Stimulated activated CD4-positive, alpha-beta T cell treated with anti-CD3 and anti-CD28 coated beads, Interleukin-1b, Interleukin-23, amount 100 ng/mL, for 1 hour (primary cell): ENCODE measurements at places on chromosomes 3 and 15.

- DNase-seq = no peak
Measured at GRCh38 chr3:9349321-9350117, 13.3 kb upstream of the THUMPD3 start.

DNA sequence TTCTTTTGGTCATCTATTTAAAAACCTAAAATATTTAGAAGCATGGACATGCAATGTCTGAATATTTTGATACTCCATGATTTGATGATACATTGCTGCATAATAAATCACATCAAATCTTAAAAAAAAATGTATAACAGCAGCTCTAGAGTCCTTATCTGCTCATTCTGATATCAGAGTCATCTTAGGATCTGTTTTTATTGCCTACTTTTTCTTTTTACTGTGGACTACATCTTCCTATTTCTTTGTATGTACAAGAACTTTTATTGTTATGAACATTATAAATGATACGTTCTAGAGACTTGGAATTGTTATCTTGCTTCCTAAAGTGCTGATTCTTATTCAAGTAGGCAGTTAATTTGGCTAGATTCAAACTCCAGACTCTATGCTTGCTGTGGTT is 72.7 kb downstream of the IQCH start:
- no peak for DNase-seq

DNA sequence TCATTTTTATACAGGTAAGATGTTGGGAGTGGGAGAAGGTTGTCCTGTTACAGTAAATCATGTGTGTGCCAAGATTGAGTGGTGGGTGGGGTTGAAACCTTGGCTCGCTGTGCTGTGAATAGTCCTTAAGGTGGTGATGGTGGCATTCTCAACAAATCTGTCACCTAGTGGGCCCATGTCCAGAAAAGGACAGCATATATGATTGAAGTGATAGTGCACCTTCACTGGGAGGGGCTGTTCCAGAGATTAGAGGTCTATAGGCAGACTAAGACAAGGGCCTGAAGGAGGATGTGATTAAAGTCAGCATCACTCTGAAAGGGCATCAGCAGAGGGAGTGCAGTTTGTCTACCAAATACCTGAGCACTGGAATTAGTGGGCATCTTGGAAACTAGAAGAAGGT is 374.2 kb upstream of the C2CD4B start:
- DNase-seq = no peak

DNA sequence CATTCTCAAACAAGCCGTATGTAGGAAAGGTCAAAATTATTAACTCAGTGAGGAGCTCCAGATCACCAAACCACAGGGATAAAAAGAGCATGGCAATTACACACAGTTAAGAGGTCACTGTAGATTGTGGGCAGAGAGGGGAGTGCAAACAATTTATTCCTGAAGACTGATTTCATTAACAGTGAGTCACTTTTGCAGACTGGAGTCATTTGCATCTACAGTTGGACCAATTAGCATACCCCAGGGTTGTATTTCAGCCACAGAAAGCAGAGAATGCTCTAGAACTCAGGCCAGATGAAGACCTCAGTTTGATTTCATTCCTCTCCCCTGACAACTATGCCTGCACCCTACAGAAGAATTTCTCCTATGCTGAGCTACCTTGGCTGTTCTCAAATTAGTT is 40.1 kb downstream of the SETMAR start:
- no peak for DNase-seq

DNA sequence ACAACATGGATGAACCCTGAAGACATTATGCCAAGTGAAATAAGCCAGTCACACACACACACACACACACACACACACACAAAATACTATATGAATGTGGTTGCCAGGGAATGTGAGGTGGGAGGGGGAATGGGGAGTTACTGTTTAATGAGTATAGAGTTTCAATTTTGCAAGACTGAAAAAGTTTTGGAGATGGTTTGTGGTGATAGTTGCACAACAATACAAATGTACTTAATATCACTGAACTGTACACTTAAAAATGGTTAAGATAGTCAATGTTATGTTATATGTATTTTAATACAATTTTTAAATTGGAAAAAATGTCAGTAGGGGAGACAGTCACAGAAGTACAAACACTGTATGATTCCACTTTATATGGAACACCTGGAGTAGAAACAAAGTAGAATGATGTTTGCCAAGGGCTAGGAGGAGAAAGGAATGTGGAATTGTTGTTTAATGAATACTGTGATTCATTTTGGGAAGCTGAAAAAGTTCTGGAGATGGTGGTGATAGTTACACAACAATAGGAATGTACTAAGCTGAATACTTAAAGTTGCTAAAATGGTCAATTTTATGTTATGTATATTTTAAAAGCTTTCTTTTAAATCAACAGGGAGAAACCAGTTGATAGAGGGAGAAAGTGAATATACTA is 76.6 kb downstream of the RPL39L start:
- no peak for DNase-seq

DNA sequence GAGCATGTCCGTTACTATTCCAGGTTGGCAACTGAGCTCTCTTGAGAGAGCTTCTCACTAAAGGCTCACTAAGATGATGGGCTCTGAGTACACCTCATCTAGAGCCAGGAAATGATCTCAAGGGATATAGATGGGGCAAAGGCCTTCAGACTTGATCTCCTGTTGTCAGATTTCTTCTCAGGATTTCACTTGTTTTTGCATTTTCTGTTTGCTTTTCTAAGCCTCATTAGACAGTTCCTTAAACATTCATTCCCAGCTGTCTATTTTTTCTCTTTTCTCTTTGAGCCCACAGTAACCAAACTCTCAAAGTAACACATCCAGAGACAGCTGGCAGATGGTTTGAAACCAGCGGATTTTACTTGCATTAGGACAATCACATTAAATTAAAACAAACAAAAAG is 28.4 kb upstream of the ARL8B start:
- DNase-seq = no peak

DNA sequence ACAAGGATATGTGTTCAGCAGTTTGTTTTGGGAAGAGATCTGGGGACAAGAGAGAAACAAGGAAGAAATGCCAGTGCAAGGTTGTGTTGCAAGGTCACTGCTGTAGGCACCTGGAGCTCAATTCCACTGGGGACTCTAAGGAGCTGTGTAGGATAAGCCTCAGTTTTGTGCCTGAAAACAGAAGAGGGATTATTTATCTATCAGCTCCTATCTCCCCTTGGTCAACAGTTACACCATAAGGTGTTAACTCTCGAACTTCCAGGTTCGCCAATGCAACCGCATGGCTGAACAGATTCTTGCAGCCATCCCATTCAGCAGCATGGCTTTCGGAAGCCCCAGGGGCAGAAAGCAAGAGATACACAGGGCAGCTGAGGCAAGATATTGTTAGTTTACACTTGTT is 41.6 kb upstream of the CNOT10 start:
- DNase-seq = no peak

DNA sequence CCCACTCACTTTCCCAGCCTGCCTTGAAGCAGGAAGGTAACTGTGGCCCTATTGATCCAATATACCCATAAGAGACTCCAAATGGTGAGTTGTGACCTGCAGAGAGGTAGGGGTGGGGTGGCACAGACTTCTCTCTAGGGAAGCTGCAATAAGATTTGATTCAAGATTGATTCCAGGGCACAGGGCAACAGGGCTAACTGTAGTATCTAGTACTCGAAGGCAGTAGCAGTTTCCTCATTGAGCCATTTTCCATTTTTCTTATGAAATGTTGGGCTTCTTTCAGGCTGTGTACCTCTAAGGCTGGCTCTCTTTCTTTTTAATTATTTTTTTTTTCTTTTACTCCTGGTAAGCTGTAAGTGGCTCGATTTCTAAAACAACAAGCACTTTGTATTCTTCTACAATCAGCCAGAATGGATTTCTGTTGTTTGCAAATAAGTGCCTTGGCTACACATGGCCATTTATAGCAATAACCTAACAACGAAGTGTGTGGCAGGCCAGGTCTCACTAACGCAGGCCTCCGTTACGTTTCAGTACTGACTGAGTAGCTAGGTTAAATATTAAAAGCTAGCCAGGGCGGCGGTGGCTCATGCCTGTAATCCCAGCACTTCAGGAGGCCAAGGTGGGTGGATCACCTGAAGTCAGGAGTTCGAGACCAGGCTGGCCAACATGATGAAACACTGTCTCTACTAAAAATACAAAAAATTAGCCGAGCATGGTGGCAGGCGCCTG is 19.3 kb downstream of the CCDC12 start:
- no peak for DNase-seq
